Left lung (tissue), 14 donors: ENCODE measurements at places on chromosomes 1 and 21. TPM values are rescaled to one million over a fixed set of nuclear protein-coding genes. Genes with fewer than 3 reads are reported as not detected.

The DNAH14 gene
- total RNA-seq, result 15.2 TPM

The SLC45A1 gene
- total RNA-seq, result 1.4 TPM

The OR14A2 gene
- not detected for total RNA-seq

The IGSF9 gene
- 2.8 TPM for total RNA-seq

The PTCH2 gene
- total RNA-seq, result 1.0 TPM

The SPRR2E gene
- total RNA-seq, result not detected

The SHISAL2A gene
- total RNA-seq, result not detected

The KCNH1 gene
- total RNA-seq, result 0.08 TPM

The S100A7A gene
- total RNA-seq, result not detected

The APCS gene
- total RNA-seq, result not detected

The TRPM2 gene
- 25.6 TPM for total RNA-seq

The NHLH1 gene
- total RNA-seq, result 0.09 TPM

The STIL gene
- 5.3 TPM for total RNA-seq

The HSF2BP gene
- 0.58 TPM for total RNA-seq

The KIF17 gene
- total RNA-seq, result 4.1 TPM

The CBR1 gene
- total RNA-seq, result 83.4 TPM

The IL20 gene
- not detected for total RNA-seq

The PLXNA2 gene
- total RNA-seq, result 92.8 TPM

The ACTN2 gene
- total RNA-seq, result 1.3 TPM

The RAB25 gene
- 148 TPM for total RNA-seq

The DENND1B gene
- total RNA-seq, result 16.4 TPM

The ASTN1 gene
- 0.10 TPM for total RNA-seq

The CFAP74 gene
- total RNA-seq, result 2.6 TPM

The C1QA gene
- 395 TPM for total RNA-seq

The ASB17 gene
- not detected for total RNA-seq

The TPRG1L gene
- total RNA-seq, result 42.5 TPM

The KCNJ6 gene
- 0.03 TPM for total RNA-seq

The S100A2 gene
- 25.9 TPM for total RNA-seq

The DNASE2B gene
- total RNA-seq, result 2.7 TPM

The NBPF4 gene
- total RNA-seq, result not detected

The PPIAL4G gene
- not detected for total RNA-seq

The DTL gene
- total RNA-seq, result 8.7 TPM

The S100A4 gene
- 257 TPM for total RNA-seq

The DCDC2B gene
- 2.3 TPM for total RNA-seq

The HSD3B2 gene
- not detected for total RNA-seq

The GPR25 gene
- 0.52 TPM for total RNA-seq

The DNALI1 gene
- total RNA-seq, result 24.1 TPM

The APOBEC4 gene
- total RNA-seq, result 0.89 TPM

The SPRR2A gene
- not detected for total RNA-seq

The RSPH1 gene
- total RNA-seq, result 10.7 TPM

The NPR1 gene
- 45.2 TPM for total RNA-seq

The SPAG17 gene
- total RNA-seq, result 4.1 TPM

The COL8A2 gene
- 7.0 TPM for total RNA-seq
